ENCODE measurements at places on chromosomes 4 and X. TPM values are rescaled to one million over a fixed set of nuclear protein-coding genes. Genes with fewer than 3 reads are reported as not detected.

DNA sequence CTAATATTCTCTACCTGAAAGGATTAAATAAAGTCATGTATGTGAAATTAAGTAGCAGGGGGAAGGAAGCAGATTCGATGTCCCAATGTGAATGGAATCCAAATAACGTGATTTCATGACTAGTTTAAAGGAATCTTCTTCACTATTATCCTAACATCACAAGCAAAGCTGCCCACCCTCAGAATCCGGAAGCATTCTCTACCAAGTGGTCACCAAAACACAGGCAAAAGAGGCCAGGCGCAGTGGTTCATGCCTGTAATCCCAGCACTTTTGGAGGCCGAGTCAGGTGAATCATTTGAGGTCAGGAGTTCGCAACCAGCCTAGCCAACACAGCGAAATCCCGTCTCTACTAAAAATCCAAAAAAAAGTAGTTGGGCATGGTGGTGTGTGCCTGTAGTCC lies 212.9 kb downstream of the LDB2 start:
- DNase-seq: no peak

Gene L1CAM
- polyA plus RNA-seq: 54.8 TPM

- DNase-seq: no peak
These were observed 334.3 kb upstream of the GATB start for GRCh38 chr4:152094970-152095700.

- DNase-seq: no peak
These were observed 520.5 kb upstream of the NR3C2 start for GRCh38 chr4:148962539-148963290.

DNA sequence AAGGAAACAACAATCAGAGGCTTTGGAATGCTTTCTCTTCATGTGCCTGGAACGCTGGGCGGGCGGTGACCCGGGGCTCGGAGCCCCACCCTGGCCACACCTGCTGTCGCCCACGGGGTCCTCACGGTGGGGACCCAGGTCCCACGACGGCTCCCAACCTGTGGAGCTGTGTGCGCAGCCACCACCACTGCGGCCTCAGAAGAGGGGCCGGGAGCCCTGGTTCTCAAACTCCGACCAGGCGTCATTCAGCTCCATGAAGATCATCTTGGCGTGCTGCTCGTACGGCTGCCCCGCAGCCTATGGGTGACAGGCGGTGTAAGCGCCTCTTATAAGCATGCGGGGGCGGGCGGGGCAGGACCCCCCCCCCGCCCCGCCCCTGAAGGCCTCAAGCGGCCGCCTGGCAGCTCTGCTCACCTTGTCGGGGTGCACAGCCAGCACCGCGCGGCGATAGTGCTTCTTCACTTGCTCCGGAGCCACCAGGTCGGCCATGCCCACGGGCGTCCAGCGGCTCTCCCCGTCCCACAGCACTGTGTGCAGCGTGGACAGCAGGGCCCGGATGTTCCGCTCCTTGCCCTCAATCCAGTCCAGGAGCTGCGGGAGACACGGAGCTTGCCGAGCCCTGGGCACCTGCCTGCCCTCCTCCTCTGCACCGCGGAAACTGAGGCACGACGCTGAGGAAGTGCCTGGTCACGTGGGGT lies 23.7 kb upstream of the CPLX1 start:
- no peak for DNase-seq

DNA sequence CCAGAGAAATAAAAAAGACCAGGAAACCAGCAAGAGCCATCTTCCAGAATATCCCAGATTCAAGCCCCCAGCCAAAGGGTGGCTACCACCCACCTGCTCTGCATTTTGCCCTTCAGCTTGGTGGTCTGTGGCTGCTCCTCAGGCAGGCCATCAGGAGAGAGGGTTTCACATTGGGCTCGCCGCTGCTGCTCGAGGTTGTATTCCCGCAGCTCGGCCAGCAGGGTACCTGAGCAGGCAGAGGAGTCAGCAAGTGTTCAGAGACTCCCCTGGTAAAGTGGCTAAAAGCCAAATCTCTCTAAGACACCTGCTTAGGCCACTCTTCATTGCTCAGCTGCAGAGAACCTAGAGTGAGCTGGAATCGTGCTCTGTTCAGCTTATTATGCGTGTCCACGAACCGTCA lies 110.8 kb upstream of the HSD17B10 start:
- DNase-seq: no peak

DNA sequence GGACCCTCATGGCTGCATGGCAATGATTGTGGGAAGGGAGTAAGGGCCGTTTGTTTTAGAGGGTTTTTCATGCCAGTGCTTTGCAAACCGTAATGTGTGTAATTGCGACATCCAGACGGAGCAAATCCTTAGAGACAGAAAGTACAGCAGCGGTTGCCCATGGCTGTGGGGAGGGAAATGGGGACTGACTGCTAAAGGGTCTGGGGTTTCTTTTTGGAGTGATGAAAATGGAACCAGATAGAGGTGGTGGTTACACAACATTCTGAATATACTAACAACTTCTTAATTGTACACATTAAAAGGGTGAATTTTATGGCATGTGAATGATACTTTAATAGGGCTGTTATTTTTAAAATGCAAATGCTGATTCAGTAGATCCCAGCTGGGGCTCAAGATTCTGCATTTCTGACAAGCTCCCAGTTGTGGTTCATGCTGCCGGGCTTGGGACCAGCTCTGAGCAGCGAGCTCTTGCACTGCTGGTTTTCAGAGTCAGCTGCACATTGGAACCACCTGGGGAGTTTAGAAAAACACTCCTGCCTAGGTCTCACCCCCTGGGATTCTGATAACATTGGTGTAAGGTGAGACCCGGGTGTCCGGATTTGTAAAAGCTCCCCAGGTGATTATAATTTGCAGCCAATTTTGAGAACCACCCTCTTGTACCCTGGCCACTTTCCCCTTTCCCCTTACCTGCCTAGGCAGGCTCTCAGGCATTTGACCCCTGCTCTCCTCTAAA lies 47.7 kb downstream of the PRPS1 start:
- DNase-seq: no peak

DNA sequence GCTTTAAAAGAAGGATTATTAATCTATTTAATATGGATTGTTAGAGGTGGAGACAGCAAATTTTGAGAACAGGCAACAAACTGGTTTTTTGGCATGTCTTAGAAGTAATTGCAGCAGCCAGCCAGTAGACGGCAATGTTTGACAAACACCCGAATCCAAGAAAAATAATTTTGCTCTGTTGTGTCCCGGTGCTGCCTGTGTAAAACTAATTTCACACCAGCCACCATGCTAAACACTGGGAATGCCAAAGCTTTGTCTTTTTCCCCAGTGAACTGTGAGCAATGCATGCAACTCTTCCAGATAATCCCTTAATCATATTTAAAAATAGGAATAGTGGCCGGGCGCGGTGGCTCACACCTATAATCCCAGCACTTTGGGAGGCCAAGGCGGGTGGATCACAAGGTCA lies 25.9 kb downstream of the SMIM31 start:
- no peak for DNase-seq

DNA sequence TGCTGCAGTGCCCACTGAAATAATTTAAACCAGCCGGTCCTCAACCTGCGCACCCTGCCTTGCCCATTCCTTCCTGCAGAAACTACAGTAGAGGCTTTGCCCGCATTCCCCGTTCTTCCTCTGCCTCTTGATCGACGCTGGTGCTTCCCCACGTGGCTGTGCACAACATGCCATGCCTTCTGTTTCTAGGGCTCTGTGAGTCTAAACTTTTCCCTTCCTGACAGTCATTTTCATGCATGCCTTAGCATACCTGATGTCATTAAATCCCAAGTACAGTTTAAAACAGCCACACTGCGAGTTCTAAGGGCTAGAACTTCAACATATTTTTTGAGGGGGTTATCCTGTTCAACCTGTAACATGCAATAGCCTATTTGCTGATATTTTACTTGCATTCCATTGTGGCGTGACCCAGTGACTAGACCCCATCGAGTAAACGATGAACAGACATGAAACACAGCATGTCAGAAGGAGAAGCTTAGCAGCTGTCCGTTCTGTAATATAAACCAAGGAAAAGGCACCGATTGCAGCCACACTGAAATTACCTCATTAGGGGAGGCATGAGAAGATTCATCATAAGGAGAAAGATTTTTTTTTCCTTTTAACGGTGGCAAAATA lies 232.5 kb downstream of the ARHGAP10 start:
- DNase-seq: peak; percentile 59

Gene GPAT3
- polyA plus RNA-seq: 24.5 TPM

DNA sequence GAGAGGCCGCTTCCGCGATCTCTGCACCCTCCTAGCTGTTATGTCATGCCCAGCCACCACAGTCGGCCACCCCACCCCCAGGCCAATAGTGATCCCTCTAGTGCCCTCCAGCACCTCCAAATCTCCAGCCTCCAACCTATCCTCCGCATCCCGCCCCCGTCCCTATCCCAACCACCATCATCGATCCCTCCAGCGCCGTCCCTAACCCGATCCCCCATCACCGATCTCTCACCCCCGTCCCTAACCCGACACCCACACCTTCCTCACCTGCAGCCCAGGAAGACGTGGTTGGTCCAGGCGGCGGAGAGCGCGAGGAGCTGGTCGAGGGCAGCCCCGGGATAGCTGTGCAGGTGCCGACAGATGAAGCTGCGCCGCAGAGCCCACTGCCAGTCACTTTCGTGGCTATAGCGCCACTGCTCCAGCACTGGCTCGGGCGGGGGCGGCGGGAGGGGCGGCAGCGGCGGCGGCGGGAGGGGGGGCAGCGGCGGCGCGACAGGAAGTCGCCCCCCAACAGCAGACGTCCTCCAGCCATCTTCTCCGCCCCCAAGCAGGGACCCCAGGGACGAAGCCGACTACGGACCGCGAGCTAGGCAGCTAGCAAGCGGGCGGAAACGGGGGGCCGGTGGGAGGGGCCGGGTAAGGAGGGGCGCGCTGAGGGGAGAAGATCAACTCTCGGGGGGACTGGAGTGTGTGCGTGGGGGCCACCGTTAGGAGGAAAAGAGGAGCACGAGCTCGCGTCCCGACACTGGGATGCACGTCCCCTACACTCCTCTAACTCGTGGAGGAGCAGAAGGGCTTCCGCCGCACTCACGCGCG lies 552 bp downstream of the NKRF start:
- DNase-seq: no peak

DNA sequence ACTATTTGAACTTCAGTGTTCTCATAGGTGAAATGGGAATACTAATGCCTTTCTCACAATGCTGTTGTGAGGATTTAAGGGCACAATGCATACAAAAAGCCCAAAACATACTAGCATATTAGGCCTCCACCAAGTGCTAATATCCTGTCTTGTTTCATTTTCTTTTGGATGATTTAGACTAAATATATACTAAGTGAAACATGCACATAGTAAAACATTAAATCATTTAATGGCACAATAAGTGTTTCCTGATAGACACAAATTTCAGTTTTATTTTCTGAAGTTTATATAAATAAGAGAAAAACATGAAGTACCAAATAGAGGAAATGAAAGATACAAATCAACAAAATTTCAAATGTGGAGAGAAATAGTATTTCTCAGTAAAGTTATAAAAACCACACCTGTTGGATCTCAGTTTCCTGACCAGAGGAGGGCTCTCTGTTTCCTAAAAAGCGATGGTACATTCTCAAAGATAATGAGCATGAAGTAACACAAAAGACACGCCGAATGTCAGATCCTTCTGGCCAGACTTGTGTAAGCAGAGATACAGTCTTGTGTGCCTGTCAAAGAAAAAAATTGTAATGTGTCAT lies 25.1 kb downstream of the DDX60 start:
- DNase-seq: no peak

DNA sequence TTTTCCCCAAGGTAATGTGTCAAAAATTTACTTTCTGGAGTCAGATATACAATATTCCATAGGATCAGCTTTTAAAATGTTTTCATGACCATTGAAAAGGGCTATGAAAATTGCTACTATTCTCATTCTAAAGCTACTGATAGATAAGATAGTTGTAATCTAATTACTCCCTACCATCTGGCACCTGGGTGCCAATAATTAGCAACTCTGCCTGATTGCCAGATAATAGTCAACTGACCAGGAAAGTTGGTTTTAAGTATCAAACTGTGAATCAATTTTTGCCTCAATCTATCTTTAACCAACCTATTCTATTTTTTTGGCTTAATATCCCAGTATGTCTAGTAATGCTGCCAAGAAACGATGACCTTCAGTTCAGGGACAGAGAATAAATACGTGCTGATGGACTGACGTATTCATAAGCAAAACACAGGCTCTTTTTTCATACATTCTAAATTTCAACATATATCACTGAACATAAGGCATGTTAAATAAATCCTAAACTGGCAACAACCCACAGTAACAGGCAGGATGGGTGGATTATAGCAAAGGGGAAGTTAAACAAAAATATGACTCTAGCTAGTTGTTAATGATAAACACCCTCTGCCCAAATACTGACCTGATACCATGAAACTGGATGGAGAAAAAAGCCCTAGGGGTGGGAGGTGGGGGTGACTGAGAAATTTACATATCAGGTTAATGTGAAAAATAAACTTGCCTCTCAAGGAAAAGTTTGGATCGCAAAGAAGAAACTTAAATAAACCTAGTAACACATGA lies 18.2 kb downstream of the SH3RF1 start:
- no peak for DNase-seq

DNA sequence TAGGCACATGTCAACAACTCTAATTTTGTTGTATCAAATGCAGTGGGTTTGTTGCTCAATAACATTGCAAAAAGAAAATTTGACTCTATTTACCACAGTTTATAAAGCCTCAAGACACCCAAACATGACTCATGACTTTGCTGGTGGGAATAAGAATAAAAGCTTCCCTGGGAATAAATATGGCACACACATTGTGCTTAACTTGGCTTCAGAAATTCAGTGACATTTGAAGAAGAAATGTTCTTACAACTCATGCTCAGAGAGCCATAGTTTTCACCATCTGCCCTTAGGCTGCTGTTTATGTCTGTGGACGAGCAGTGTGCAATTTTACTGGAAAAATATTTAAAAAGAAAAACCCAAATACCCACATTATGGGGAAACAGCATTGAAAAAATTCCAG lies 60.9 kb downstream of the SPATA18 start:
- no peak for DNase-seq

DNA sequence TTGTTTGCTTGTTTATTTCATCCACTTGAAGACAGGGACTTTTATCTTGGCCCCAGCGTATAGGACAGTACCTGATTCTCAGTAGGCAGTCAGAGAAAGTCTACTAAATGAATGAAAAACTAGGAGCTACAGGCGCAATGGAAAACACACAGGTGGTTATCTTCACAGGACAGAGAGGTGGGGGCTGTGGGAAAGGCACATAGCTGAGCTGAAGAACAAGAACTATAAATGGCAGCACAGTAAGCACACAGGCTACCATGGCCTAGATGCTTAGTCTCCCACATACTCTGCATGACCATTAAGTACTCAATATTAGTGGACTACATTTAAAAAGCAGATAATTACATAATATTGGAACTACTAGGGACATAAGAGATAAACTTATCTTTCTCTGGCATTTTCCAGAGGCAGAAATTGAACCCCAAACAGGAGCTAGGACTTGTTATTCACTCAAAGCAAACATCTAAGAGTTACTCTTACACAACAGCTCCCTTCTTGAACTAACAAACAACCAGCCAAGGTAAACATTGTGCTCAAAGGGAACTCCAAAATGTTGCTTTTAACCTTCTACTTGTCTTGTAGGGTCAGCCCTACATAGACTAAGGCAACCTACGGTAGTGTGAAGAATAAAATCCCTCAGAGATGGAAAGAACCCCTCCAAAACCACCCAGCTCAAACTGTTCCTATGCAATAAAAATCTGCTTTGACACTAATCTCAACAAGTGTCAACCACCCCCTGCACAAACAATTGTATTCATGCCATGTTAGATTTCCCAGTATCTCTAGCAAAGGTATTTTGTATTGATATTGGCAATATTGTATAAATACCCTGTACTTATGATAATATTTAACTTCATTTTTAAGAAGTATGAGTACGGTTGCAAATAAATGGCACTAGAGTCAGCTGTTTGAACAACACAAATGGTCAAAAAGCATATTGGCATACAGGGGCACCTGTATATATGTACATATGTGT lies 593.6 kb downstream of the KLHL13 start:
- DNase-seq: no peak
